ENCODE measurements at places on chromosomes 1 and 21. TPM values are rescaled to one million over a fixed set of nuclear protein-coding genes. Genes with fewer than 3 reads are reported as not detected.

GPR52 gene
- total RNA-seq = 0.87 TPM

ADGRL4 gene
- not detected for total RNA-seq

FCRLB gene
- 0.41 TPM for total RNA-seq

AMIGO1 gene
- total RNA-seq = 0.64 TPM

SERINC2 gene
- total RNA-seq = 14.0 TPM

LCE1A gene
- not detected for total RNA-seq

CR1L gene
- total RNA-seq = not detected

MX2 gene
- total RNA-seq = 56.7 TPM

A3GALT2 gene
- total RNA-seq = not detected

GUCA2A gene
- total RNA-seq = not detected

CR2 gene
- 0.08 TPM for total RNA-seq

TSPEAR gene
- not detected for total RNA-seq

HSD3B1 gene
- not detected for total RNA-seq

SLC1A7 gene
- total RNA-seq = 0.31 TPM

SV2A gene
- 2.9 TPM for total RNA-seq

C1orf56 gene
- total RNA-seq = 2.7 TPM

NUP133 gene
- 39.5 TPM for total RNA-seq

OR14A16 gene
- total RNA-seq = not detected

TMEM125 gene
- not detected for total RNA-seq

USF1 gene
- total RNA-seq = 57.7 TPM

C1orf226 gene
- 38.4 TPM for total RNA-seq

EDN2 gene
- total RNA-seq = not detected

SLC16A4 gene
- 0.46 TPM for total RNA-seq
